NCI-H774 (cell line): ENCODE measurements at places on chromosomes 2 and 18.

GRCh38 chr2:110868971-110869370 is 136.6 kb downstream of the ACOXL start:
- no peak for DNase-seq

GRCh38 chr2:36516136-36516870 is 81.7 kb downstream of the FEZ2 start:
- DNase-seq, result no peak

- peak; percentile 30 for DNase-seq
Measured at GRCh38 chr18:59426855-59427254, 67.8 kb upstream of the LMAN1 start.

GRCh38 chr2:235045973-235046343 is 94.1 kb downstream of the SH3BP4 start:
- no peak for DNase-seq

DNA sequence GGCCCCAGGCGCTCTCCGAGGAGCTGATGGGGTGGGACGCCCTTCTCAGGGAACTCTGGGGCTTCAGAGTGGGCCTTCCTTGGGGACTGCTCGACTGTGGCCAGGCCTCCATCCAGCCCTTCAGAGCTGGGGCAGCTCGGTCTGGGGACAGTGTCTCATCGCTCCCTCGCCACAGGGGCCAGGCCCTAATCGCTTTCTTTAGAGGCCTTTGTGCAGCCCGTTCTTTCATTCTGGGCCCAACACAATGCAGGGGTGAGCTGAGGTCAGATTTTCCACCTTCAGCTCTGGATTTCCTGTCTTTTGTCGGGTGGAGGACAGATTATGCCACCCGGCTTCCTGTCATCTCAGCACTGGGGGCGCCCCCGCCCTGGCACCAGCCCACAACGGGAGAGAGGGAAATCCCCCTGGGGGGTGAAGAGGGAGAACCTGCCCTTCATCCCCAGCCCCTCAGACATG is 25.2 kb downstream of the MYCN start:
- DNase-seq, result no peak

- no peak for DNase-seq
Measured at GRCh38 chr18:58140387-58141325, 96.6 kb downstream of the NEDD4L start.

- no peak for DNase-seq
Measured at GRCh38 chr18:43093646-43094045, 21.8 kb downstream of the RIT2 start.

DNA sequence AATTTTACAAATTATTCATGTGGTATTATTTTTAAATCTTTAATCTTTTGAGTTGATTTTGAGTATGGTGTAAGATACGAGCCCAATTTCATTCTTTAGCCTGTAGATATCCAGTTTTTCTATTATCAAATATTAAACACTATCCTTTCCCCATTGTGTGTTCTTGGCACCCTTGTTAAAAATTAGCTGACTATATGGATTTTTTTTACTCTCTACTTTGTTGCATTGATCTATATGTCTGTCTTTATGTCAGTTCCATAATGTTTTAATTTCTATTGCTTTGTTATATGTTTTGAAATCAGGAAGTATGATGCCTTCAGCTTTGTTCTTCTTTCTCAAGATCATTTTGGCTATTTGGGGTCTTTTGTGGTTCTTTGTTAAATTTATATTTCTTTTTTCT is 80.9 kb upstream of the ZNF804A start:
- DNase-seq, result no peak

- DNase-seq, result peak; percentile 23
Measured at GRCh38 chr18:57915248-57915647, 112.1 kb upstream of the ATP8B1 start.

- no peak for DNase-seq
Measured at GRCh38 chr2:37851828-37852584, 73.1 kb upstream of the RMDN2 start.

DNA sequence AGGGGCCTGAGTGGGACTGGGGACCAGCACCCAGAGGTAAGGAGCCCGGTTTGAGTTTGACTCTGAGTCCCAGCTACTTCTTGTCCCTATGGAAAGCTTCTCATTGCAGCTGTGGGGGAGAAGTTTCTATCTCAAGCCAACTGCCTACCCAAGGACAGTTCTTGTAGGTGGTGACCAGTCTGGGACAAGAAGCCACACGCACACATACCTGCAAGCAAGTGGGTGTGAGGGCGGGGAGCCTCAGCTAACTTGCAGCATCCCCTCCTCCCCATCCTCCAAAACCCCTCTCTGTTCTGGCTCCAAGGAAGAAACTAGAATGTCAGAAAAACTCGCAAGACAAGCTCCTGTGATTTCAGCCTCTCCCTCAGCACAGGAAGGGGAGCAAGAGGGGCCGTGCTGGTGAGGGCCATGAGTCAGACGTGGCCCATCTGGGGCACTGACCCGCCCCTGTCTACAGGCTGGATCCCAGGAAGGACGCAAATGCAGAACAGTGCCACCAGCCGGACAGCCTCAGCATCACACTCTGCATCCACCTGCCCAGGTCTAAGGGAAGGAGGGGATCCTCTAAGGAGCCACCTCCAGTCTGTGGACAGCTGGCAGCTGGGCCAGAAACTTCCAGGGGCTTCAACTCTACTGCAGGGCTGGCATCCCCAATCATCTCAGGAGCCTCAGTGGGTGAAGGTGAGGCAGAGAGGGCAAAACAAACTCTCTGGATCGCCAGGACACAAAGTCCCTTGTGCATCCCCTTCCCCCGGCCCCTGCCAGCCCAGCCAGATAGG is 103.4 kb downstream of the TNS1 start:
- DNase-seq, result peak; percentile 8

- no peak for DNase-seq
Measured at GRCh38 chr18:48404716-48405507, 4.3 kb downstream of the ZBTB7C start.

DNA sequence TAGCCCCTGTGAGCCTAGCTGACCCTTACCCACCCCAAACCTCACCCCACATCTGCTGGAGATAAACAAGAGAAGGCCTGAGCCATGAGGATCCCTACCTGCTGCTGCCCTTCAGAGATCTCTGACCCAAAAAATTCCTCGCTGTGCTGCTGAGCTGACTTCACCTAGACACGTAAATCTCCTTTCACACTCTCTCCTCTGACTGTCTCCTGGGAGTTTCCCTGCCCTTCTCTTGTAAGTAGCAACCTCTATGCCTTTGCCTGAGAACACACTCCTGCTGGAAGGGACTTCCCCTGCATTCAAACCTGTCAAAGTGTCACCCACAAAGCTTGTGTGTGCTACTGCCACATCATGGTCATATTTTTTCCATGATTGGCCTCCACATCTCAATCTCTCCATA is 134.2 kb upstream of the NOL4 start:
- DNase-seq, result no peak

GRCh38 chr2:220071696-220072095 is 444.3 kb downstream of the SLC4A3 start:
- no peak for DNase-seq

GRCh38 chr2:175624211-175624761 is 377.8 kb downstream of the LNPK start:
- no peak for DNase-seq

- no peak for DNase-seq
Measured at GRCh38 chr2:121887513-121888188, 132.2 kb downstream of the TSN start.

DNA sequence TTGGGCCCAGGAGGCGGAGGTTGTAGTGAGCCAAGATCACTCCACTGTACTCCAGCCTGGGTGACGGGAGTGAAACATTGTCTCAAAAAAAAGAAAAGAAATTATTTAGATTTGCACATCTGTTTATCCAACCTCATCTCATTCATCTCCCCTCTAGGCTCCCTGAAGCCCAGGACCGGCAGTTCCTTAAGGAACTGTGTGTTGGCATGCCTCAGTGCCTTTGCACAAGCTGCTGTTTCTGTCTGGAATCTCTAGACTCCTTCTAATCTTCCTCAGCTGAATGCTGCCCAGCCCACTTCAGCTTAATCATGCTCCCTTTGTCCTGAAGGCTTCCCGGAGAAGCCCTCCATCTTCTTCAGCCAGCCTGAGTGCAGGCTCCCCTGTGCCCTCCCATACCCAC is 10.9 kb upstream of the RFX8 start:
- no peak for DNase-seq

DNA sequence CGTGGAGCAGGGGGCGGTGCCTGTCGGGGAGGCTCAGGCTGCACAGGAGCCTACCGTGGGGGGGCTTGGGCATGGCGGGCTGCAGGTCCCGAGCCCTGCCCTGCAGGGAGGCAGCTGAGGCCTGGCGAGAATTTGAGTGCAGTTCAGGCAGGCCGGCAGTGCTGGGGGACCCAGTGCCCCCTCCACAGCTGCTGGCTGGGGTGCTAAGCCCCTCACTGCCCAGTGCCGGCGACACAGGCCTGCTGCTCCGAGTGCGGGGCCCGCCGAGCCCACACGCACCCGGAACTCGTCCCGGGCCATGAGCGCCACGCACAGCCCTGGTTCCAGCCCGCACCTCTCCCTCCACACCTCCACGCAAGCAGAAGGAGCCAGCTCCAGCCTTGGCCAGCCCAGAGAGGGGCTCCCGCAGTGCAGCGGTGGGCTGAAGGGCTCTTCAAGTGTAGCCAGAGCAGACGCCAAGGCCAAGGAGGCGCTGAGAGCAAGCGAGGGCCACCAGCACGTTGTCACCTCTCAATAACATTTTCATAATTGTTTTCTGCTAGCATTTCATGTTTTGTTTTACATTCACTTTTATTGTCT is 1378.9 kb upstream of the CELF4 start:
- no peak for DNase-seq

- no peak for DNase-seq
Measured at GRCh38 chr2:239889641-239890121, 135.5 kb downstream of the NDUFA10 start.

- no peak for DNase-seq
Measured at GRCh38 chr2:187003038-187003554, 154.1 kb upstream of the ZSWIM2 start.

- DNase-seq, result no peak
Measured at GRCh38 chr2:233100192-233100998, 40.3 kb downstream of the INPP5D start.

- DNase-seq, result no peak
Measured at GRCh38 chr2:48812416-48812815, 56.9 kb upstream of the LHCGR start.

DNA sequence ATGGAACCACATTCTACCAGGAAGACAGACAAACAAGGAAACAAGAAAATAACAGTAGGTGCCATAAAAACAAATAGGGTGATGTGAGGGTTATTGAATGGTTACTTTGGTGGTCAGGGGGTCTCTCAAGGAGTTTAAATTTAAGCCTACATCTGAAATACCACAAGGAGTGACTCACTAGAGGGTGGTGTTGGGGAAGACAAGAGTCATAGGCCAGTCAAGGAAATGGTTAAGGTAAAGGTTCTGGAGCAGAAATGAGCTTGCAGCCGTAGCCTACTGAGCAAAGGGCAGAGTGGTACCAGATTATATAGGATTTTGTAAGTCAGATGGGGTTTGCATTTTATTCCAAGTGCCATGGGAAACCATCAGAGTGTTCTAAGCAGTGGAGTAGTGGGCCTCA is 135.6 kb upstream of the DAPL1 start:
- DNase-seq, result no peak

- DNase-seq, result no peak
Measured at GRCh38 chr2:37361216-37361815, 16.9 kb downstream of the QPCT start.

- DNase-seq, result peak; percentile 43
Measured at GRCh38 chr2:235595422-235596010, 101.7 kb downstream of the AGAP1 start.

DNA sequence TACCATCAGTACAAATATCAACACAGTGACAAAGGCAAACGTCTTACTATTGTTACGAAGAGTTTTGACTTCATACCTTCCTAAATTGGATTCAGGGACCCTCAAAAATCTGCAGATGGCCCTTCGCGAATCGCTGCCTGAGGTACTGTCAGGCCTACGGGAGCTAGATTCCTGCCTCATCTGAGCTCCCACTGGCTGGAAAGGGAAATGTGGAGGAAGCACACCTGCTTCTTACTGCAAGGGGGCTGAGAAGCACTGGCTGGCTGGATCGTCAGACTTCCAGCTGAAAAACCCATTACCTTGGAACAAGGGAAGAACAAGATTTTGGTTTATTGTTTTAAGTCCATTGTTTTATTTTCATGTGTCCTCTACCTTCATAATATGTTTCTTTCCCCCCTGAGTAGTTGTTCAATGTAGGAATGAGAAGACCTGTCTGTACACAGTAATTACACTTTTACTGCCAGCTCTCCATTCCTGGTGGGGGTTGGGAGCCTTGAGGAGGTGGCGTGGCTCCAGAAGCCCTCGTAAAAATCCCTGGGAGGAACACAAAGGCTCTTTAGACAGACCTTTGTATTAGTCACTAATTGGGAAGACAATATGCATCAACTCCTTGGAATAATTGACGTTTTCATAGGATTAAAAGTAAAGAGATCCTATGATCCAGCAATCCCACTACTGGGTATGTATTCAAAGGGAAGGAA is 124.1 kb upstream of the NOSTRIN start:
- no peak for DNase-seq

DNA sequence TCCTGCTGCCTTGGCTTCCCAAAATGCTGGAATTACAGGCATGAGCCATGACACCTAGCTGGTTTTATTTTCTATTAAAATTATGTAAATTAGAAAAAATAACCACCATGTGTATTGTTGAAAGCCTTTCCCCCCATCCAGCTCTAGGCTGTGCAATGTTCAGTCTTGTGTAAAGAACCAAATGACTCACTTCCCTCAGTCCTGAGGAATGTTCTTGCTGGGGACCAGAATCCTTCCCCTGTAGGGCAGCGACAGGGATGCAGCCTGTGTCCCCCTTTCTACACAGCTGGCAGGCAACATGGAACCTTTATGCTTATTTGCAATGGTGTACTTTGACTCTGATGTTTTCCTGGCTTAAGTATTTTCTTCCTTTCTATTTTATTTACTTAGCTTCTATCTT is 29.4 kb downstream of the AOX1 start:
- DNase-seq, result no peak

- no peak for DNase-seq
Measured at GRCh38 chr2:146572598-146572997, 1272.2 kb upstream of the ACVR2A start.

- peak; percentile 63 for DNase-seq
Measured at GRCh38 chr2:68943581-68944568, 8.8 kb downstream of the GKN2 start.

- DNase-seq, result peak; percentile 87
Measured at GRCh38 chr18:79393635-79394533, 1.8 kb upstream of the NFATC1 start.

- DNase-seq, result no peak
Measured at GRCh38 chr2:82226441-82226840, 1921.9 kb upstream of the LRRTM1 start.

GRCh38 chr2:215411941-215412743 is 23.7 kb downstream of the FN1 start:
- no peak for DNase-seq

- no peak for DNase-seq
Measured at GRCh38 chr2:64534363-64534762, 10.2 kb downstream of the AFTPH start.

DNA sequence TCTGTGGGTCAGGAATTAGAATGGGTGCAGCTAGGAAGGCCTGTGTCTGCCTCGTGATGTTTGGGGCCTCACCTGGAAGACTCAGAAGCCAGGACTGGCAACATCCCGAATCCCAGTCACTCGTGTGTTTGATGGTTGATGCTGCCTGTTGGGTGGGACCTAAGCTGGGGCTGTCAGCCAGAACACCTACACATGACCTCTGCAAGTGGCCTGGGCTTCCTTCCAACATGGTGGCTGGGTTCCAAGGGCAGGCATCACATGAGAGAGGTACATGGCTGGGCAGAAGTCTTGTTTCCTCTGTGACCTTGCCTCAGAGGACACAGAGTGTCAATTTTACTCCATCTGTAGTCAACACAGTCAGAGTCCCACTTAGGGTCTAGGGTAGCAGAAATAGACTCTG is 177.8 kb downstream of the GBX2 start:
- DNase-seq, result no peak
